RPMI7951 (cell line): ENCODE measurements at places on chromosomes 2 and 18.

DNA sequence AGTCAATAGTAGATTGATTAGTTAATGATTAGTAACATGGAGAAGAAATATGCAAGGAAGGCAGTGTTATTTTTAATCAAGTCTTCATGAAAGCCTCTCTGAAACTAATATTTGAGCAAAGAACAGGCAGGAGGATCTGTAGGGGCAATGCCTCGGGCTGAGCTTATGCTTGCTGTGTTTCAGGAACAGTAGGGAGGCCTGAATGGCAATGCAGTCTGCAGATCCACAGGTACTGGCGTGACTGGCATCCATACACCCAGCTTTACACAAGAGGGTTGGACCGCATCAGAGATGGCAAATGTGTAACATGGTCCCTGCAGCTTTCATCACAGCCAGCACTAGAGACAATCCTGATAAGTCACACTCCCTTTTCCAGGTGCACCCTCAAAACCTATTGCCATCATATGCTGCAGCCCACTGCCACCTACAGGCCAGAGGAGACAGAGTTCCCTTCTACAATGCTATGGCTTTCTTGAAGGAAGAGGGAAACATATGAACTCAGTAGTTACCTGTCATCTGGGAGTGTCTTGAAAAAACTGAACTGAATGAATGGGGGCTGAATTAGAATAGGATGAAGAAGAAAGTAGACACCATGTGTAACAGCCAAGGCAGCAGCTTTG is 582.4 kb upstream of the RAB6C start:
- peak; percentile 8 for DNase-seq

DNA sequence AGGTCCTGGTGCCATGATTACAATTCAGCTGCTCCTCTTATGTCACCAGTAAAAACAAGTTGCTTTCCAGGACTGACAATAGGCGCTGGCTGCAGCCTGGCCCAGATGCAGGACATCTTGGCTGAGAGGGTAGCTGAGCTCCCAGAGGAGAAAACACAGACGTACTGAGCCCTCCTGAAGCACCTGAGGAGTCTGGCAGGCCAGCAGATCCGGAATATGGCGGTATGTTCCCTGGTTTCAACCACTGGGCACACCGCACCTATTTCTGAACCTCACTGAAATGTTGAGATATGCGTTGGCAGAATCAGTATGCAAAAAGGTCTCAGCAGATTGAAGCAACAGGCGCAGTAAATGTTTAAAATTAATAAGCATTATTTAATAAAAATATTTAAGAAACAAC is 73.1 kb upstream of the BZW1 start:
- no peak for DNase-seq

DNA sequence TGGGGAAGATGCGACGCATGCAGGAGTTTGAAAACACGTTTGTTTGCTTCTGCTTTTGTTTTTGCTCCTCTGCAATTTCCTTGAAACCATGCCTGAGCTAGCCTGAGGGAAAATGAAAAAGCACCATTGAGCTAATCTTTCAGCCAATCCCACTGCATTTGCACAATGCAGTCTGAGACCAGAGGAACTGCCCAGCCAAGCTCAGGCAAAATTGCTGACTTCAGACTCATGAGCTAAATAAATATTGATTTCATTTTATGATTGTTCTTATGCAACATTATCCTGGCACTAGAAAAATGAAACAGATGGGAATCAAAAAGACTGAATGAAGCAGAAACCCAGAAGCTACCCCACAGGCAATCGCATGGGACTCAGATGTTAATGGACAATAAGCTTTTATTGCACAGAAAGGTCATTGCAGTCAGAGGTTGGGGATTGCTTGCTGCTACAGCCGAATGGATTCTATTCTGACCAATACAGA is 37.0 kb downstream of the TPRKB start:
- no peak for DNase-seq

DNA sequence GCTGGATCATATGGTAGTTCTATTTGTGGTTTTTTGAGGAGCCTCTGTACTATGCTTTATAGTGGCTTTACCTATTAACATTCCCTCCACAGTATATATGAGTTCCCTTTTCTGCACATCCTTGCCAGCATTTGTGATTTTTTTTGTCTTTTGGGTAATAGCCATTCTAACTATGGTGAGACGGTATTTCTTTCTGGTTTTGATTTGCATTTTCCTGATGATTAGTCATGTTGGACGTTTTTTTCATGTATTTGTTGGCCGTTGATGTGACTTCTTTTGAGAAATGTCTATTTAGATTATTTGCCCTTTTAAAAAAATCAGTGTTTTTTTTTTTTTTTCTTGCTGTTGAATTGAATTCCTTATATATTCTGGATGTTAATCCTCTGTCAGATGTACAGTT is 31.1 kb downstream of the ACTR3 start:
- DNase-seq, result no peak

- DNase-seq, result no peak
Observed at GRCh38 chr2:240131941-240132650, 4.0 kb downstream of the COPS9 start.

DNA sequence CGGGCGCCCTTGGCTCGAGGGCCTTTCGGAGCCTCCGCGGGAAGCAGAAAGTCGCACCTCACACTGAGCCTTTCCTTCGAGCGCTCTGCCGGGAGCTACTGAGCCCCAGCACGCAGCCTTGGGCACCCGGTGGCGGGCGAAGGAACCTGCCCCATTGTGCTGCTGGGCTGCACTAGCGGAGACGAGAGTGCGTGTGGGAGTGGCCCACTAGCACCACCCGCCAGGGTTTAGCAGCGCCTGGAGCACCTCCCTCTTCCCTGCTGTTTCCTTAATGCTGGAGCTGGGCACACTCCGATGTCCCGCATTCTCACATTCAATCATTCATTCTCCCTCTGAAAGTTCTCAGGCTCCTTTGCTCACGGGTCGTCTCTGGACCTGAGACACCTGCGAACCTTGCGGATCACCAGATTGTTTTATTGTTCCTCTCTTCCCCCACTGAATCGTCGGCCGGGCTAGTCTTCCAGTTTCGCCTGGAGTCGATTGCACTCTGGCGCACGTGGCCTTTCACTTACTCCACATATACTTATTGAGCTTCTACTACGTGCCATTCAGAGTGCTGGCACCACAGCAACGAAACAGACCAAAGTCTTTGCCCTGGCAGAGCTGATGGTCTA is 8.5 kb upstream of the PAX3 start:
- DNase-seq, result no peak

DNA sequence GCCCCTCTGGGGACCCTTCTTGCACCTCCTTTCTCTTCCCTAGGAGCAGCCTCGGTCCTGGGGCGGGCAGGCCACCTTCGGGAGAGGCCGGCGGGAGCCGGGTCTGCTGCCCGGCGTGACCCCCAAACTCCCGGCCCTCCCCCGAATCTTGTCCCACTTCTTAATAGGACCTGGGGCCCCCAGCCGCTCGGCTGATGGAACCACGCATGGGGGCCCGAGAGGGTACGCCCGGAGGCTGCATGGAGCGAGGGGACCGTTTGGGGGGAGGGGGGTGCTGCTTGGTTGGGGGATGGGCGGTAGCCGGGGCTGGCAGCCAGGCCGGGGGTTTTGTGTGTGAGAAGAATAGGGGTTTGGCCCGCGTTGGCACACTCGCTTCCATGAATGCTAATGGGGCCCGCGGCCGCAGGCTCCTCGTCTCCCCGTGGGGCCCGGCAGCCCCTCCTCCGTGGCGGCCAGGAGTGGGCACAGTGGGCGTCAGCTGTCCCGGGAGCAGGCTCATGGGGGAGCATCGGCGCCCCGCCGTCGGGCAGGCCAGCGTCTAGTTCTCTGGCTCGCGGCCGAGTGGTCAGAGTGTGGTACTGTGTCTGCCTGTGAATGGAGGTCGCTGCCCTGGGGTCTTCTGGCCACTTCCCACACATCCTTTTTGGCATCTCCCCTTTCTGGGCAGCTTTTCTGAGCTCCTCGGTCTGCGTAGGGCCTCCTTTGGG is 1.0 kb downstream of the GAREM2 start:
- no peak for DNase-seq

- DNase-seq, result no peak
Observed at GRCh38 chr2:39854771-39855170, 75.7 kb upstream of the THUMPD2 start.

GRCh38 chr2:221629468-221629867 is 57.4 kb upstream of the EPHA4 start:
- peak; percentile 84 for DNase-seq

DNA sequence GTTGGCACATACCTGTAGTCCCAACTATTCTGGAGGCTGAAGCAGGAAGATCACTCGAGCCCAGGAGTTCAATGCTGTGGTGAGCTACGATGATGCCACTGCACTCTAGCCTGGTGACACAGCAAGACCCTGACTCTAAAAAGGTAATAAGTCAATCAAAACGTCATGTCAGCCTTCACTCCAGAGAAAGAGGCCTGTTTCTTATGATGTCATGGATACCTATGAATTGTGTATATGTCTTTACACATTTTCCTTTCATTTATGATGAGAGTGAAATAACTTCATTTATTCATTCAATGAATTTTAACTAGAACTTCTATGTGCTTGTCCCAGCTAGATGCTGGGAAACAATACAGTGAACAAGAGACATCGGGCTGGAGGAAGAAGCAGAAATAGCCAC is 25.0 kb upstream of the ID2 start:
- DNase-seq, result no peak

DNA sequence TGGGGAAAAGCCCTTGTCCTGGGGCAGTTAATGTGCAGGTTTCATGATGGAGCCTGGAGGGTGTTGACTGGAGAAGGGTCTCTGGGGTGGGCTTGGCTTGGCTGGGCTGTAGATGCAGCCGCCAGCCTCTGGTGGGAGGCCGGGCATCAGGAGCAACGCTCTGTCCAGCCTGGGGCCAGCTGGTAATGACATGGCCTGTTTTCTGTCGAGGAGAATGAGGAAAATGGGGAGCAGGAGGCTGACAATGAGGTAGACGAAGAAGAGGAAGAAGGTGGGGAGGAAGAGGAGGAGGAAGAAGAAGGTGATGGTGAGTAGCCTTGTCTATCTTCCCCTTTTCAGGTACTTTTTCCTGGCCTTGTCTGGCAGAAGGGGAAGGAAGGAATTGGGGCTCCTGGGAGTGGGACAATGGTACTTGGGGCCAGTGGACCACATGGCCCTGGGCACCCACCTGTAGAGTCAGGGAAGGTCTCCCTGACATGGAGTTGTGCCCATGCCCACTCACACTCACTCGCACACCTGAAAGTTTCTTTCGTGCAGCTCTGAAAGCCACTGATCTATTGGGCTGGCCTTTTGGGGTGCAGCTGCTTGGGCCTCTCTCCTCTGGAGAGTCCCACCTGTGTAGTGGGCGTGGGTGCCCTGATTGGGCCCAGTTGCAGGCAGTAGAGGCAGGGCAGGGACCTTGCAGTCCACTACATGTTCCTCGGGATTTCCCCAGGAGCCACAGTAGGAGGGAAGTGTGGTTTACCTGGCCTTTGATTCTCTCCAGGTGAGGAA is 3.5 kb downstream of the PTMA start:
- DNase-seq, result no peak

DNA sequence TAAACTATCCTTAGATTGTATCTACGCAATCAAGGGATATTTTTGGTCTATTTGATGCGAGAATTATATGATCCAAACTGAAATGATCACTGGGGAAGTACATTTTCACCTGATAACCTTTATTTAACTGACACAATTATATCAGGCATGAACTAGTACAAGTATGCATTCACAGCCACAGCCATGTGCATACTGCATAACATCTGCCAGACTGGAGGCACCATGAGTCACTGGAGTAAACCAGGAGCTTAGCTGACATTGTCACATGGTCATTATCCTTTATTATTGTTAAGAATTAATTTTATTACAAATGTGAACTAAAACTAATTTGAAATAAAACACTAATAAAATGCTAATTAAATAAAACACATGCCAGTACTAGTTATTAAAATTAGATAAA is 1127.1 kb downstream of the DPP10 start:
- DNase-seq, result no peak

DNA sequence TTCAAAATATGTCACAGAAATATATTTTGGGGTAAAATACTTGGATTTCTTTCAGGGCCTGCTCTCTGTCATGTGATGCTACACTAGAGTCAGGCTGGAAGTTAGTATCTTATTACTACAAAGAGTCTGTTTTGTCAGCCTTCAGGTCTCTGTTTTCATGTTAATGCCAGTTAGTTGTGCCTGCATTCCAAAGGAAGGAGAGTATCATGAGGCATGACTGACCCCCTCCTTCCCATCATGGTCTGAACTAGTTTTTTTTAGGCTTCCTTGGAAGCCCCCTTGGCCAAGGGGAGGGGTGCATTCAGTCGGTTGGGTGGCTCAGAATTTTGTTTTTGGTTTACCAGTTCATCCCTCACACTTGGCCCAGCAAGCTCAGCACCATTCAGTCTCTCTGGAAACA is 318.0 kb downstream of the ALK start:
- DNase-seq, result no peak

DNA sequence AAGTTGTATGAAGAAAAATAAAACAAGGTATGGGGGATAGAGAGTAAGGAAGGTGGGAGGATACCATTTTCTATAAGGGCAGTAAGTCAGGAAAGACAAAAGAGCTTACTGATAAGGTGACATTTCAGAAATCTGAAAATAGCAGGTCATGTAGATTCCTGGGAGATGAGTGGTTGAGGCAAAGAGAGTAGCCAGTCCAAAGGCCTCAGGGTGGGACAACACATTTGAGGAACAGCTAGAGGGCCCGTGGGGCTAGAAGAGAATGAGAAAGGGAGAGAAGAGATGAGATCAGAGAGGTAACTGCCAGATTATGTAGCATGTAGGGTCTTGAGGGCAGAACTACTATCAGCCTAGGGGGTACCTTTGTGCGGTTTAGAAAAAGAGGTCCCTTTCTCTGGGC is 2.9 kb downstream of the CLHC1 start:
- DNase-seq, result no peak

- DNase-seq, result no peak
Observed at GRCh38 chr2:221389904-221390303, 182.2 kb downstream of the EPHA4 start.

DNA sequence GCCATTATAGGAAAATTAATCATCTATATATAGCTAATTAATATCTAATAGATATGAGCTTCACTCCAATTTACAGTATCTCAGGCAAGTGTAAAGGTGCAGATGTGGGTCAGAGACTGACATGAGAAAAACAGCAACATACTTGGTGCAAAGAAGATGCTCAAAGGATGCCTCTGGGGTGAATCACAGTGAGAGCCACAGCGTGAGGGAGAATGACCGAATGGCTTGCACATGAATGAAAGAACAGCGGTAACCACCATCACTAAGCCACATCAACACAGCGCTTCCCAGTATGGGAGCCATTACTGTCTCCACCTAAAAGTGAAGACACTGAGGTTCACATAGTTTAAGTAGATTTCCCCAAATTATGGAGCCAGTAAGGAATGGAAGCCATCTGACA is 423.4 kb upstream of the ID2 start:
- peak; percentile 24 for DNase-seq

- DNase-seq, result no peak
Observed at GRCh38 chr2:209253544-209253943, 170.3 kb upstream of the MAP2 start.

- DNase-seq, result no peak
Observed at GRCh38 chr2:151020411-151020810, 241.3 kb downstream of the RBM43 start.
